RPMI7951 (cell line): ENCODE measurements at places on chromosomes 3 and 15. TPM values are rescaled to one million over a fixed set of nuclear protein-coding genes. Genes with fewer than 3 reads are reported as not detected.

The FANCD2OS gene
- total RNA-seq = not detected in 2 replicates

DNA sequence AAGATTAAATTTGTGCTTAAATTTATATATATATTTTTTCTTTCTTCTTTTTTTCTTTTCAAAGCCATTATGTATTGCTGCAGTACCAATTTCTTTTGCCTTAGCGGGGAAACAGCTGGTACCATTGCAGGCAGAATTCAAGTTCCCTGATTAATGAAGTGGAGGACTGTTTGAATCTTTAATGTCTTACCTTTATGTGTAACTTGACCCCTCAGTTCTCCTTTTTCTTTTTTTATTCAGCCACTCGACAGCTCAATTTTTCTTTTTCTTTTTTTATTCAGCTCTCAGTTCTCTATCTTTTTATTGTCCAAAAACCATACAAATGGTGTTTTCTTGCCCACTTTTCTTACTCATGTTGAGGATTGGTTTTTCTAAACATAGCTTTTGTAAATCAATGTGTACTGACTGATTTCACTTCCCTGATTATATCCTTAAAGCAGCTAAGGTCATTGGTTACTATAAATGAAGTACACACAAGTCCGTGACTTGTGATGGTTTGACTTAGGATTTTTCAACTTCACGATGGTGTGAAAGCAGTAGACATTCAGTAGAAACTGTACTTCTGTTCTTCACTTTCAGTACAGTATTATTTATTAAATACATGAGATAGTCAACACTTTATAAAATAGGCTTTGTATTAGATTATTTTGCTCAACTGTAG, 22.8 kb downstream of the ATP2C1 start:
- no peak for DNase-seq

DNA sequence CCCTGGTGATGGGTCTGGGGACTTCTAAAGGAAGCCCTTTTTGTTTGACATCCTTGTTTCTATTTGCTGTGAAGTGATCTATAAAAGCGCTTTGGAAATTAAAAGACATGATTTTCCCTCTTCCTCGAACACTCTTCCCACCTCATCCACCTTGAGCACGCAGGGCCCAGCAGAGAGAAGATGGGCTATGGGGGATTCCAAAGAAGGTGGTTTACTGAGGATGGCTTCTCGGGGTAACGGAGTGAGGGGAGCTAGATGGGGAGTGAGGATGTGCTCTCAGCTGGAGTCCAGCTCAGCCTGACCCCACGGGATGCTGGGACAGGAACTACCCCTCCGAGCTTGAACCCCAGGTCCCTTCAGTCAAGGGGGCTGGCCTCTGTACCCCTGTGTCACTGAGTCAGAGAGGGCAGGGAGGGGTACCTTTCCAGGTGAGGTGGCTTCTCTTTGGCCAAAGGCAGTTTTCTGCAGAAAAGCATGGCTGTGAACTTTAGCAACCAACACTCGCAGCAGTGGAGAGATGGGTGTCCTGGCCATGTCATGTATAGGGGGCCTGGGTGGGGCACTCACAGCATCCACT, 180.7 kb upstream of the SMAD3 start:
- no peak for DNase-seq

The PLA2G4E gene
- not detected in 2 replicates for total RNA-seq

The HGD gene
- 0.24 TPM in 1 of 2 replicates, not detected in the other for total RNA-seq

GRCh38 chr3:66744986-66745385, 244.2 kb upstream of the LRIG1 start:
- DNase-seq = no peak

DNA sequence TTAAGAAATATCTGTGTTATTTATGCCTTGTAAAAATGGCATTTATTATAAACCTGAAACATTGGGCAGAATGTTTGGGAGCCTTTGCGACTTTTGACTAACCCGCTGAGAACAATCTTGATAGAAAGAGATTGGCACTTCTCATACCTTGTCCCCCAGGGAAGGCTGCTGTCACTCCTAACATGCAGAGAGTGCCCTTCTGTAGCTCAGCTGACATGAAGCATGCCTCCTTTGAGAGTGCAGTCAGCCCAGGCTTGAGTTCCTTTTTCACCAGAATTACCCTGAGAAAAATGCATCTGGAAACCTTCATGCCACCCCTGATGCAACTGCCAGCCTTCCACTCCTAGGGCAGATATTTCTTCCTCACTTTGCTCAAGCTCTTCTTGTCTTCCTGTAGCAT, 569.2 kb upstream of the ARPP21 start:
- DNase-seq = no peak

The CYP1A2 gene
- not detected in 2 replicates for total RNA-seq

GRCh38 chr3:9548991-9549390, 4.6 kb downstream of the LHFPL4 start:
- DNase-seq = no peak

The LRRC49 gene
- 12.5 and 14.5 TPM in 2 replicates for total RNA-seq

- no peak for DNase-seq
Measured at GRCh38 chr3:54858093-54858785, 69.6 kb downstream of the LRTM1 start.

The OXTR gene
- total RNA-seq = 6.4 and 7.2 TPM in 2 replicates

DNA sequence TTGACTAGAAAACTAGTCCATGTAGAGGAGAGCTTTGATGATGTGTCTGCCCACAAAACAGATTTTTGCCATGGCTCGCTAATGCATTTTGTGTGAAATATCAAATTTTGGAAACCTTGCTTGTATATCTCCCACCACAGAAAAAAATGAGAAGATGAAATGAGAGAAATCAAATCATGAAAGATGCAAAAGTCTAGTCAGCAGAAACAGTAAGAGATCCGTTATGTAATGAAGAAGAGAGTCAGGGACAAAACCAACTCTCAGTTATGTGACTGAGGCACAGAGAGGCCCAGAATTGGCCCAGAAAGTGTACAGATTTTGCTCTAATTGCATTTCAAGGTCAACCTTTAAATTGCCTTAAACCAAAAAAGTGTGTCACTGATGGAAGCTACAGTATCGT, 107.0 kb downstream of the FILIP1L start:
- DNase-seq = no peak

The CEMIP gene
- 1.1 and 2.6 TPM in 2 replicates for total RNA-seq

DNA sequence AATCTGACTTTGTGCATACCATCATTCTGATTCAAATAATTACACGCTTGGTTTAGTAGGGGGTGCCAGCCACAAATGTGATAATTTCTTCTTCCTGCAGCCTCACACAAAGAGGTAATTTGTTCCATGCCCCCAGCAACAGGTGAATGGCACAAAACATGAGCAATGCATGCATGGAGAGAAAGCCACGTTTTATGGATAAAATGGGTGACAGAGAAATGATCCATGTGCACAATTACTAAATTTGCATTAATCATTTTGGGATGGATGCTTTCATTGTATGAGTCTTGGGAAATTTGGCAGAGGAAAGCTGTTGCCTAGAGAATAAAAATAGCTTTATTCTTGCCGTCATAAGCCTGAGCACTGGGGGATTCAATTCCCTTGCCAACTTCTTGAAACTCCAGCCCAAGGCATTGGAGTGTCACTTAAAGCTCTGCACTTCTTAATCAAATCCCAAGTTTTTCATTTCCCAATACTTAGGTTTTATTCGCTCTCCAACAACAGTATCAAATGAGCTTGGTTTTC, 411.6 kb downstream of the GBE1 start:
- no peak for DNase-seq

The RETNLB gene
- not detected in 2 replicates for total RNA-seq
